Urinary bladder (tissue), 4 donors: ENCODE measurements at places on chromosomes 4 and X. TPM values are rescaled to one million over a fixed set of nuclear protein-coding genes. Genes with fewer than 3 reads are reported as not detected.

GRCh38 chr4:75340561-75340960 is 173.6 kb downstream of the RCHY1 start:
- no peak for DNase-seq

DNA sequence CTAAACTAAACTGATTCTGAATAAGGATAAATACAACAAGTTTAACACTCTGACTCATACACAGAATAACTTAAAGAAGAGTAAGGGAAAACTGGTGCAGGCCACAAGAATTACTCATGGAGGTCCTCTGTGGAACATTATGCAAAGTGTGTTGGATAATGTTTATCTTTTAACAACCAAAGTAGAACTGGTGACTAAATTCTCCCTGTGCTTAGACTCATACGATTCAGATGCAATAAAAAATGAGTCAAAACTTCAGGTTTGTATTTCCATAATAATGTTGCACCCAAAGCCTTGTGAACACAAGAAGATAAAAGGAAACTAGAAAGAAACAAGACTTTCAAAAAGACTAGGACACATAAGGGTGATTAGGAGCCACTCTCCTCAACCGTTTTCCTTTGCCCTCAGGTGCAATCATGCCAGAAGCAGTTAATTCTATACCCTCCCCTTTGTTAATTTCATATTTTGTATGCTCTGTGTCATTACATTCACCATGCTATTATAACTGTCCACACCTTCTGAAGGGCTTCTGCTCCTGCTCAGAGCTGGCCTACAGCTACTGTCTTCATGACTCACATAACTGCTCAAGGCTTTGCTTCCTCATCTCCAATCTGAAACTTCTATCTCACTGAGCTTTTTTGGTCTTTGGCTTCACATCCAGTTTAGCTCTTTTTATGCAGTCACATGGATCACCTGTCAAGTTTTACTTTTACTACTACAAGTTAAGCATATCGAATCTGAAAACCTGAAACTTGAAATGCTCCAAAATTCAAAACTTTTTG is 60.2 kb downstream of the KCNIP4 start:
- no peak for DNase-seq

DNA sequence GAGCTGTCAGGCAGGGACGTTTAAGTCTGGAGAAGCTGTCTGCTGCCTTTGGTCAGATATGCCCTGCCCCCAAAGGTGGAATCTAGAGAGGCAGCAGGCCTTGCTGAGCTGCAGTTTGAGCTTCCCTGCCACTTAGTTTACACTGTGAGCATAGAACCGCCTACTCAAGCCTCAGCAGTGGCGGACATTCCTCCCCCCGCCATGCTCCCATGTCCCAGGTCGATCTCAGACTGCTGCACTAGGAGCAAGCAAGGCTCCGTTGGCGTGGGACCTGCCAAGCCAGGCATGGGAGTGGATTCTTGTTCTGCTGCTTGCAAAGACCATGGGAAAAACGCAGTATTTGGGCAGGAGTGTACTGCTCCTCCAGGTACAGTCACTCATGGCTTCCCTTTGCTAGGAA is 24.3 kb downstream of the PLK4 start:
- DNase-seq = no peak

Gene FRMPD3
- 0.95 TPM for polyA plus RNA-seq

DNA sequence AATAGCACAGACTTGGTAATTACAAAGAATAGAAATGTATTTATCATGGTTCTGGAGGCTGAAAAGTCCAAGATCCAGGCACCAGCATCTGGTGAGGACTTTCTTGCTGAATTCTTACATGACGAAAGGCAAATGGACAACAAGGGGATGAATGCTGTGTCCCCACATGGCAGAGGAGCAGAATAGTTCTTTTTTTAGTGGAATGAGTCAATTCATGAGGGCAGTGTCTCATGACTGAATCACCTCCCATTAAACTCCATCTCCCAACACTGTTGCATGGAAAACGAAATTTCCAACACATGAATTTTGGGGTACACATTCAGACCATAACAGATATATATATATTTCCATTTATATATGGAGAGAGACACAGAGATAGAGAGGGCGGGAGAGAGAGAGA is 628.3 kb downstream of the TRIML1 start:
- no peak for DNase-seq

- DNase-seq = no peak
Measured at GRCh38 chr4:118032691-118033090, 1.6 kb upstream of the NDST3 start.

GRCh38 chrX:68462197-68462596 is 28.9 kb upstream of the OPHN1 start:
- no peak for DNase-seq

GRCh38 chr4:150855981-150856510 is 159.0 kb downstream of the LRBA start:
- DNase-seq = no peak

DNA sequence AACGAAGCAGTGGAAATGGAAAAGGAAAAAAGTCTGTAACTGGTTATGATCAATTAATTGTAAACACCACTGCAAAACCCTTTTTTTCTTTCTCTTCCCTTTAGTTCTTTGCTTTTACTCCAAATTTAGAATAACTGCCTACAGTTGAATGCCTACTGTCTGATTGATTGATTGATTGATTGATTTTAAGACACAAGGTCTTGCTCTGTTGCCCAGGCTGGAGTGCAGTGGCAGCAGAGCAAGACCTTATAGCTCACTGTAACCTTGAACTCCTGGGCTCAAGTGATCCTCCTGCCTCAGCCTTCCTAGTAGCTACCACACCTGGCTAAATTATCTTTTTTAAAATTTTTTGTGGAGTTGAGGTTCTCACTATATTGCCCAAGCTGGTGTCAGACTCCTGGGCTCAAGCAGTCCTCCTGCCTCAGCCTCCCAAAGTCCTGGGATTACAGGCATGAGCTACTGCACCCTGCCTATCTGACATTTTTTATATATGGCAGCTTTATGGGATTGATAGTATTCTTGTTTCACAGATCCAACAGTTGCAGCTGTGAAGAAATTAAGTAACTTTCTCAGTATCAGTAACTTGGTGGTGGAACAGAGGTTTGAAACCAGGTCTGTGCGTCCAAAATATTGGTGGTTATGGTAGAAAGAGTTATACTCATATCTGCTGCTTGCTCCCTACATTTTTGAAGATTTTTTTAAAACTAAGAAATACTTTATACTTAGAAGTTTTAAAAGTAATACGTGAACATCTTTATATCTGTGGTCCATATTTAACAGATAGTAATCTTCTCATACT is 12.4 kb downstream of the UBE2K start:
- DNase-seq = no peak

Gene C4orf50
- 0.04 TPM for polyA plus RNA-seq

DNA sequence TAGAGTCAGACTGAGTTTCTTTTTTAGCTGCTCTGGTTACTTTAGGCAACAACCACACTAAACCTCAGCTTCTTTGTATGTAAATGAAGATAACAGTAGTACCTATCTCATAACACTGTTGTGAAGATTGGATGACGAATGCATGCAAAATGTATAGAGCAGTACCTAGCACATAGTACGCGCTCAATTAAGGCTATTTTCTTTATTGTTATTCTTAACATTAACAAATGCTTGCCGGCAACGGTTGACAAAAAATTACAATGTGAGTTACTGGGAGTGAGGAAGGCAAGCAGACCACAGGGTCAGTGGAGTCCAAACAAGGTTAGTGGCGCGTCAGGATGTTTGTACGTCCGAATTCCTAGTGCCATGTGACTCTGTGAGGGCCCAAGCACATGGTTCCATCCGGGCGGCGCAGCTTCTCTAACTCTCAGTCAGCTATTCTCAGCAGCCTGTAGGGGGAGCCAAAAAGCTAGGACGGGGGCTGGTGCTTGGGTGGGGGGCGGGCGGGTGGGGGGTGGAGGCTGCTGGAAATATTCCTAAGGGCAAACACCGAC is 821 bp upstream of the NALF2 start:
- no peak for DNase-seq

GRCh38 chr4:69056921-69057550 is 39.2 kb upstream of the UGT2B7 start:
- no peak for DNase-seq

DNA sequence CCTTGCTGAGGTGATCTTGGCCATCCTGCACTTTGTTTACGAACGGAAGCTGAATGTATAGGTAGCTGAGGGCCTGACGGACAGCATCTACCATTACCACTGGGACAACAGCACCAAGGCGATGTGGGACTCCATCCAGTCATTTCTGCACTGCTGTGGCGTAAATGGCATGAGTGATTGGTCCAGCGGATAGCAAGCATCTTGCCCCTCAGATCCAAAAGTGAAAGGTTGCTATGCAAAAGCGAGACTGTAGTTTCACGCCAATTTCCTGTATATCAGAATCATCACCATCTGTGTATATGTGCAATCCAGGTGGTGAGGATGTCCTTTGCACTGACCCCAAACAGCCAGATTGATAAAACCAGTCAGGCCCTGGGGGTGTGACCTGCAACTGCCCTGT is 4.2 kb upstream of the PYURF start:
- DNase-seq = no peak

Gene NUDT9
- 42.0 TPM for polyA plus RNA-seq

Gene DNAAF6
- polyA plus RNA-seq = not detected

DNA sequence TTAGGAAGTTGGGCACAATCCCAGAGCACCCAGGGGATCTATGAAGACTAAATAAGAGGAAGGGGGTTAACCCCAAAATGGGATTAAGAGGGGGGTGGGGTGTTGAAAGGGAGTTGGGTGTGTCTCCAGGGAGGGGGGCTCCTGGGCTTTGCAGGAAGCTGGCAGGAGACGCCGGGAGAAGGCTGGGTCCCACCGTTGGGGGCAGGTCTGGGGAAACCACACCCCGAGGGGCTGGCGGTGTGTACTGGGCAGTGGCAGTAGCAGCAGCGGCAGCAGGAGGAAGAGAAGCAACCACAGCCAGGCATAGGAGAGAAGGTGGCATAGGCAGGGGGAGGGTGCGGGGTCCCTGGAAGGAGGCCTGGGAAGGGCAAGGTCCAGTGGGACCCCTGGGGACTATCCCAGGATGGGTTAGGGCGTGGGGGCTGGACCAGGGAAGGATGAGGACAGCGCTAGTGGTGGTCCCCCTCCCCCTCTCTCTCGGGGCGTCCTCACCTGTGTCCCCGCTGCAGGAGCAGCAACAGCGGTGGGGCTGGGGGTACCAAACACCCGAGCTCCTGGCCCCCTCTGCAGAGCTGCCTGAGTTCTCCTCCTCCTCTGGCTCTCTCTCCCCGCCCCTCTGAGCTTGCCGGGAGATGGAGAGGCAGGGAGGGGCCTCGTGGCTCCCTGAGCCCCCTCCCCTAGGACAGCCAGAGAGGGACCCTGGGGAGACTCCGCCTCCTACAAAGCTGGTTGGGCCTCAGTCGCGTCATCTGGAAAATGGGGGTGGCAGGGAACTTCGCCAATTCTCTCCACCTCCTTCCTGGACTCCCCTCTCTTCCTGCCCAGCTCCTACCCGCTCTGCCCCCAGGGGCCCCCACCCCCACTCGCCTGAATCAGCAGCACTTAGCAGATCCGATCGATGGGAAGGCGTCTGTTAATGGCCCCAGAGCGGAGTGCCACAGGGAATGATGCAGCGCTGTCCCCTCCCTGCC is at the start of gene KCND1:
KCND1 (minus strand) TSS at position 596 of the 971 bp plus-strand sequence. CDS start 1,573 bp downstream, outside the sequence.
- DNase-seq = no peak

GRCh38 chrX:134236626-134237614 is at the start of gene CCDC160:
Gene CCDC160 (plus strand): TSS chrX:134237182. CDS start chrX:134244801, 7,619 bp downstream.
- no peak for DNase-seq

GRCh38 chr4:141706445-141706844 is 70.1 kb downstream of the IL15 start:
- DNase-seq = no peak

- no peak for DNase-seq
Measured at GRCh38 chr4:152468408-152468807, 67.5 kb downstream of the FBXW7 start.

Gene DIPK2B
- 12.8 TPM for polyA plus RNA-seq

DNA sequence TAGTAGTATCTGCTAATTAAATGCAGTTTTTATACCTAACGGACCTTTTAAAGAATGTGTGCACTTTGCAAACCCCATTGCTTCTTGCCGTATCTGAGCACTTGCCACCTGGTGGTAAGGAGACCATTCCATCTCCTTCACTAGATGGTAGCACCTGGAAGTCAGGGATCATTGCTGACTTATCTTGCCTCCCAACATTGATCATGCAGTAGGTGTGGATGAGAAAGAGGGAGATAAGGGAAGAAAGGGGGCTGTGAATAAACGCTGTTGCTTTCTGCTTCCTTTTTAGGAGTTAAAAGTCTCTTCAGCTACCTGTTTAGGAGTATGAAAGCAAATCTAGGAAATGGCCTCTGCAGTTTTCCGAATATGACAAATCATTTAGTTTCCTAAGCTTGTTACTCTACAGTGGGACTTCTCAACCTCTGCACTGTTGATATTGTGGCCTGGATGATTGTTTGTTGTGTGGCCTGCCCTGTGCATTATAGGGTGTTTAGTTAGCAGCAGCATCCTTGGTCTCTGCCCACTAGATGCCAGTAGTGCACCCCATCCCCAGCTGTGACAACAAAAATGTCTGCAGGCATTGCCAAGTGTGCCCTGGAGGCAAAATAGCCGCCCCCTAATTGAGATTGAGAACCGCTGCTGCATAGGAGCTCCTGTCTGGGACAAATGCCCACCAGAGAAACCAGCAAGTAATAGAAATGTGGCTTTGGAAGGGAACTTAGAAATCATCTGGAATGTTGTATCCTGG is 38.8 kb downstream of the GAB1 start:
- DNase-seq = no peak

DNA sequence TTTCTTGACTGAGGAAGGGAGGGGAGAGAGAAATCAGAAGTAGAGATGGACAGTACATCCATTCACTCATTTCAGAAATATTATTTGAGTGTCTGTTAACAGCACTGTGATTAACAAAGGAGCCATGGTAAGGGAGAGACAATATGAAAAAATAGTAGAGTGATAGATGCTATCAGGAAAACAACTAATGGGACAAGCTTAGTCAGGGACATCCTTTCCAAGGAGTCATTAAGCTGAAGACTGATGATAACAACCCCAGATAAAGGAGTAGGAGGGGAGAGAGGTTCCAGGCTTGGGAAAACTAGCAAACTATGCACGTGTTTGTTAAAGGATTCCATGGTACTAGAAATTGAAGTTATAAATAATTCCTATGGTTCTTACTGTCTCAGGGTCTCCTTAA is 122.2 kb downstream of the CBR4 start:
- no peak for DNase-seq
